Inflammatory macrophage treated with lipopolysaccharide for 1 hour (primary cell): ENCODE measurements at places on chromosomes 3 and 15.
A peak's percentile ranks its signal among the peaks of the same experiment; 100 is the strongest.

DNA sequence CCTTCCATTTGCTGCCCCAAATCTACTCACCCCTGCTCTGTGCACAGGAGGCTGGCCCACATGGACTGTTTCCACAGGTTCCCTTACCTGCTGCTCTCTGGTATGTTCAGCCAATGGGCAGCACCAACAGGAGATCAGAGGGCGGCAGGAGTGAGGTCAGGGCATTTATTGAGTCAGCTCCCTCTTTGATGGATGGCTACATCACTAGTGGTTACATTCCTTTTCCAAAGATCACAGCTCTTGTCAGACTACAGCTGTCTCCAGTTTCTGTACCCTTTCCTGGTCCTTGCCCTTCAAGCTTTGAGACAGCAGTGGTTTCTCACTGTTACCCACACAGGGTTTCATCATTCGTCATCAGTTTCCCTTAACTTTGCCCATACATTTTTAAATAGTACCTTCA lies 325.1 kb downstream of the SUCLG2 start:
- no peak for DNase-seq

DNA sequence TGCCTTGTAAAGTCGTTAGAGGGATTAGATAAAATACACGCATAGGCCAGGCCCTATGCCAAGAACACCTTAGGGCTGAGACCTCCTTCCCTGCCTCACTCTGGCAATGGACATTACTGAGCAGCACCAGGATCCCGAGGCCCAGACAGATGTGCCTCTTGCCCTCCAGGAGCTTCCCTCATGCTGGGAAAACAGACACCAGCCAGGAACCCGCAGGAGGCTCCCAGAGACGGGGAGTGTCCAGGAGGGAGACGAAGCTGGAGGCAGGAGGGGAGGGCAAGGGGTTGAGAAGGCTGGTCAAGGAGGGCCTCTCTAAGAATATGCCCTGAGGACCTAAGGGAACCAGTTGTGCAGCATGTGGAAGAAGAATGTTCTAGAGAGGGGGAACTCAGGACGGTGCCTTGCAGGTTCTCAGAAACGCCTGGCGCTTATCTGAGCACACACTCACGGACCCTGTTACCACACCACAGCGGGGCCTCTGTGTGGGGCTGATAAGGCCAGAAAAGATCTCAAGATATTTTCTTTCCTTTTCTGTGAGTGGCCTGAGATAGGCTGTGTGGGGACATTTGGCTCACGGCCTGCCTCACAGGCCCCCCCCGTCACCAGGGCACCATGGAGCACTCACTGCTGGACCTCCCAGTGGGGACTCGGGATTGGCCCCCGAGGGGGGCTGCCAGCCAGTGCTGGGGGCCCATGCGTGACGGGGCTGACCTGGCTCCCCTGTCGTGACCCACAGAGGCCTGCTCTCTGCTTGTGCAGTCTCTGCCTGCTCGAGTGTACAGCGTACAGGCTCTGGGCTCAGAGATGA lies 22.0 kb upstream of the CYP11A1 start:
- DNase-seq = no peak

DNA sequence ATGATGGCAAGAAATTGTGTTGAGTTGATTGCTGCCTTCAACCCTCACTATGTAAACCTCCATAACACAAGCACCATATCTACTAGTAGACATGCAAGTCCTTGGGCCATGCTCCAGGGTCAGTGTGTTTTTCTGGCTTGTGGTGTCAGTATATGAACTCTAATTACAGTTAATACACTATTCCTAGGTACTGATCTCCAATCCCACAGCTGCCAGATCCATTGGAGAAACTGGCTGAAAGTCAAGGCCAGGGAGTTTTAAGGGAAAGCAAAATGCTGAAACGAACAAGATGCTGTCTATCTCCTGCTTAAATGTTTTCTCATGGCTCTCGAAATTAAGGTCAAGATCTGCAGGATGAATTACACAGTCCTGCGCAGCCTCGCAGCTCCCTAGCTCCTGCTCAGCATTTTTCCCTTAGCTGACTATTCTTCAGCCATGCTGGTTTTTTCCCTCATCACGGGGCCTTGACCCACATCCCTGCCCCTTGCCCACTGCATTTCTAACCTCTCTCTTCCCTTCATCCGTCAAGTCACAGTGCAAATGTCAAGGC lies 425.0 kb upstream of the ADAMTS9 start:
- no peak for DNase-seq

- DNase-seq = peak; percentile 95
These were observed 2.8 kb downstream of the EFHB start for GRCh38 chr3:19931180-19931692.

GRCh38 chr3:134721214-134721613 lies 70.4 kb upstream of the KY start:
- peak; percentile 30 for DNase-seq

- DNase-seq = no peak
These were observed 48.2 kb downstream of the PRKCI start for GRCh38 chr3:170270282-170270881.

- DNase-seq = no peak
These were observed 40.2 kb downstream of the IRAK2 start for GRCh38 chr3:10204921-10205320.

DNA sequence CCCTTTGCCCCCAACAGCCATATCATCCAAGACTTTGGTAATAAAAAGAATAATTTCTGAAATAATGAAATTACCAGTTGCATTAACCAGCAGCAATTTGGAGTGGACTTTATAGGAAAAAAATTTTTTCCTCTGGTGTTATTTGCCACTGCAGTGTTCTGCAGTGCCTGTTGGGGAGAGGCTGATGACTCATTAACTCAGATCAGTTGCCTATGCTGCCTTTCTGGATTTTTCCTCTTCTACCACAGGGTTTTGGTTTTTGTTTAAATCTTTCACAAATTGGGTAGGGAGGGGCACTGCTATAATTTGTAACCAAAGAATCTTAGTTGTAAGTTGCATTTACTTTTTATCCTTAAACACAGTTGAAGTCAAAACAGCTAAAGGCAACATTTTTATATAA lies 22.7 kb downstream of the ATP6V1A start:
- DNase-seq = peak; percentile 63

DNA sequence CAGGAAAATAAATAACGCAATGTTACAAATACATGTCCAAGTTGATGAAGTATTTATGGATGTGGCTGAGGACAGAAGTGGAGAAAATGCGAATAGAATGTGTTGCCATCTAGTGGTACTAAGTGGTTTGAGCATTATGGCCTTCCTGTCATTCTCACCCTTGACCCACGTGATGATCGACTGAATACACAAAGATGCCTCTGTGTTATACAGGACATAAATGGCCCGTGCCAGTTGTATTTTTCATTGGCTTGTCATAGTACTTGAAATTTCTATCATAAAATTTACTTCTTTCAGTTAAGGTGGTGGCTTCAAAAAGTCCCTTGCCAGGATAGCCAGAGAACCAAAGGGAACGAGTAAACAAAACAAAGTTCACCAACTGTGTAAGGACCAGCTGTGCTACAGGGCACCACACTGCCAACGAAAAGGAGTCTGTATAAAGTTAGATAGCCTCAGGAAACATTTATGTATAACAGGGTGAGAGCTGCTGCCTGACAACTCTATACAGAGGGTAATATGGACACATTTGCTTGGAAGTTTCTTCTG lies 103.7 kb downstream of the MYH15 start:
- DNase-seq = peak; percentile 49

- no peak for DNase-seq
These were observed 14.3 kb downstream of the CXCR6 start for GRCh38 chr3:45957586-45957985.

DNA sequence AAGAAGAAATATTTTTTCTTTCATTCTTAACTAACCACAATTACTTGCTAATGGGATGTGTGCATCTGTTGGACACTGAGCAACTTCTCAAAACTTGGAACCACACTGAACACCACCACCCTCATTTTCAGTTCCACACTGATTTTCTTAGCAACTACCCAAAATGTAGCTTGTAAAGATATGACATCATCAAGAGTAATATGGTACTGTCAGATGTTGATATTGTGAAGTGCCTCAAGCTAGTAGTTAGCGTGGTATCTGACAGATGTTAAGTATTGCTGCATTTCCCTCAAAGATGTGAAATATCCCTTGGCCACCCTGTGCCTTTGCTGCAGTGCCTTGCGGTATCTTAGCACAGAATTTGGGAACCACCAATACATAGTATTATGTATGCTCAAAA lies 9.3 kb downstream of the RFTN1 start:
- peak; percentile 78 for DNase-seq

DNA sequence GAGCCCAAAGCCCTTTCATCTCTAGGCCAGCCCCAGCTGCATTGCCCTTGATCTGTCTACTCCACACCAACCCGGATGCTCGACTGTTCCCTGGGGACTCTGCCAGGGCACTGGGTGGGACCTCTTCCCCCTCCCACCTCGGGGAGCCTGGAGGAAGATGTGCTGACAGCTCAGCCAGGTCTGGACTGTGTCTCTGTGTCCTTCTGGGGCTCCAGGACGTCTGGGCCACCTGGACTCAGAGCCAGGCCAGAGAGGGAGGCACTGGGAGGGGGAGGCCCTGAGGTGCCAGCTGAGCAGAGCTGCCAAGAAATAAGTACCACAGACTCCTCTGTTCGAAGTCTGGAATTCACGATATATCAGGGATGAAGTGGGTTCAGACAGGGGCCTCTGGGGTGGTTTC lies 5.8 kb upstream of the HCN4 start:
- no peak for DNase-seq

- no peak for DNase-seq
These were observed 206.9 kb downstream of the RPLP1 start for GRCh38 chr15:69659454-69660050.

GRCh38 chr3:190811775-190812480 lies 50.6 kb downstream of the GMNC start:
- peak; percentile 23 for DNase-seq

DNA sequence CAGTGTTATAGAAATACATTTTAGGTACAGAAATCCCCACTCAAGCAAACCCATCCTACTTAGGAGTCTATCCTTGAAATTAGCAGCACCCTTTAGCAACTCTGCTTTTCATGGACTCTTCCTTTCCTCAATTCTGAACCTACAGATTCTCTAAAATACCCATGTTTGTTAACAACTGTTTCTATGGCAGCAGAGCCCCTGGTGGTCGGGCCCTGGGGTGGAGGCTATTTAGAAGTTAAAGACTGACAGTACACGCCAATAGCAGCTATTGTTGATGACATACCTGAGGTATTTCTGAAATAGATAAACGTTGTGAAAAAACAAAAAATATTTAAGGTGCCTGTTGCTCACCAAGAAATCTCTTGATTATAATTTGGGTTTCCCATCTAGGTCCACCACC lies 23.4 kb upstream of the NRG4 start:
- no peak for DNase-seq

DNA sequence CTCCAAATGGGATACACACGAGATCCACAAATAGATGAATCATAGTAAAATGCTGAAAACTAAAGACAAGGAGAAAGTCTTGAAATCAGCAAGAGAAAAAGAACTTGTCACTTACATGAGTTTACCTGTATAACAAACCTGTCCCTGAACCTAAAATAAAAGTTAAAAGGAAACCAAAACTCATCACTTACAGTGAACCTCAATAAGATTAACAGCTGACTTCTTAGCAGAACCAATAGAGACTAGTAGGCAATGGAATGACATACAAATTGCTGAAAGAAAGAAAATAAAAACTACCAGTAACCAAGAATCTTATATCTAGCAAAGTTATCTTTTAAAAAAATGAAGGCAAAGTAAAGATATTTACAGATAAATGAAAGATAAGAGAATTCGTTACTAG lies 27.4 kb downstream of the SEC22A start:
- no peak for DNase-seq

DNA sequence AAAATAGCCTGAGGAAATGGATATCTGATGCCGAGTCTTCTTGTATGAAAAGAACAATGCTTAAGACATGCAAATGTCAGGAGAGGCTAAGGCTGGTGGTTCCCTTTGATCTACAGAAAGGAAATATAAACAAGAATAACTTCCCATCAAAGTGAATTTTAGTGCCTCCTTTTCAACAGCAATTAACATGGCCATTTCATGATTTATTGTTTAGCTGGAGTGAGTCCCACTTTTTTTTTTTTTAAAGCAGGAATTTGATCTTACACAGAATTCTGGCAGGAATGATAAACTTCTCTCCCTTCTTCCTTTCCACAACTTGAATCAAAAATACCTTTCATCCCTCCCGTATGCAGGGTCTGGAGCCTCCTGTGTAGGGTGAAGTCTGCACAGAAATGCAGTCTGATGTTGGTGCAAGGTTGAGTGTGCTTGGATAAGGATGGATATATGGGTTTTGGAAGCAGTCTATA lies 287.0 kb downstream of the MEX3B start:
- no peak for DNase-seq

DNA sequence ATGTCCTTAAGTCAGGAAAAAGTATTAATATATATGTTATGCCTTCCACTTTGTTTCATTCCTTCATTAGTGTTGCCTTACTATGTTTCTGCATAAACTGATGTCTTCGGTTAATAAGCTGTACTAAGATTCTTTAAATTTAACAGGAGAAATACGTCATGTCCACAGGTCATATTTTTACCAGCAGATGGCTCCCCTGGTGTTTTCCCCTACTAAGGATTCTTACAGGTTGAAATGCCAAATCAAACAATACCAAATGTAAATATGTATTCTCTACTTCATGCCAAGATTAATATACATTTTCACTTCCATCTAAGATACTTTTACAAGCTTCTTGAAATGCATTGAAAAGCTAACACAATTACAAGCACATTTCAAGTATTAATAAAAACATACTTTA lies 1602.1 kb downstream of the SI start:
- no peak for DNase-seq

- no peak for DNase-seq
These were observed 867.9 kb downstream of the FHIT start for GRCh38 chr3:60383345-60383744.

- no peak for DNase-seq
These were observed 63.3 kb downstream of the ABHD5 start for GRCh38 chr3:43753741-43754715.

GRCh38 chr3:107523539-107524325 lies 970 bp downstream of the BBX start:
- no peak for DNase-seq

DNA sequence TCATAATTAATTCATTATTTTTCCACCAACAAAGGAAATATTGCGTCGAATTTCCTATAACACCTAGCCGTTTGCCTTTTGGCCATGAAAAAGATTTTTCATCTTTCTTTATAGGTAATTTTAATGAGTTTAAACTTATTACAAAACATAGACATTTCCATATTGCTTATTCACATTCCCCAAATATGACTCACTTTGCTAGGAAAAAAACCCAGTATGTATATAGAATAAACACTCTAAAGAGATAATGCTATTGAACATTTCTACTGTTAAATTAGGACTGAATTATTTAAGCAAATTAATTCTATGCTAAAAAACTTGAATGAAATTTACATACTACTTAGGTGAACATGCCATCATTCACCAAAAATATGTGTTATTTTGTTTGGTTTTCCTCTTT lies 16.2 kb downstream of the ZPLD1 start:
- DNase-seq = no peak

DNA sequence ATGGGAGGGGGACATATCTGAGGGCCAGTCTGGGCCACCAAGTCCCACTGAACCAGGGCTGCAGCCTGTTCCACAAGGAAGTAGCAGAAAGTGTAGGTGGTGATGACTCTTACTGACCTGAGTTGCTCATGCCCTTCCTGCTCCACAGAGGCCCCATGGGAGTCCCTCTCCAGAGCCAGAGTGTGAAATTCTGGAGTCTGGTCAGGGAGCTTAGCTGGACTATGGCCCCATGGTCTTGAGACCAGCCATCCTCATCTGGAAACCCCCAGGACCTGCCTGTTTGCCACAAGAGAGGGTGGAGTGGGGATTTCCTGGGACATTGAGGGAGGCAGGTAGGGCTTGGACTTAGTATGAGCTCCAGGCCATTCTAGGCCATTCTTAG lies 3.0 kb downstream of the SPINT1 start:
- peak; percentile 56 for DNase-seq
